Astrocyte of the spinal cord (primary cell): ENCODE measurements at places on chromosomes 7 and 10.
A peak's percentile ranks its signal among the peaks of the same experiment; 100 is the strongest.

GRCh38 chr10:71344993-71345480 lies 26.0 kb downstream of the SLC29A3 start:
- no peak for DNase-seq

GRCh38 chr7:55366461-55367070 lies 1.4 kb downstream of the LANCL2 start:
- peak; percentile 13 for DNase-seq

GRCh38 chr10:74748468-74749031 lies 77.8 kb upstream of the KAT6B start:
- DNase-seq, result no peak

DNA sequence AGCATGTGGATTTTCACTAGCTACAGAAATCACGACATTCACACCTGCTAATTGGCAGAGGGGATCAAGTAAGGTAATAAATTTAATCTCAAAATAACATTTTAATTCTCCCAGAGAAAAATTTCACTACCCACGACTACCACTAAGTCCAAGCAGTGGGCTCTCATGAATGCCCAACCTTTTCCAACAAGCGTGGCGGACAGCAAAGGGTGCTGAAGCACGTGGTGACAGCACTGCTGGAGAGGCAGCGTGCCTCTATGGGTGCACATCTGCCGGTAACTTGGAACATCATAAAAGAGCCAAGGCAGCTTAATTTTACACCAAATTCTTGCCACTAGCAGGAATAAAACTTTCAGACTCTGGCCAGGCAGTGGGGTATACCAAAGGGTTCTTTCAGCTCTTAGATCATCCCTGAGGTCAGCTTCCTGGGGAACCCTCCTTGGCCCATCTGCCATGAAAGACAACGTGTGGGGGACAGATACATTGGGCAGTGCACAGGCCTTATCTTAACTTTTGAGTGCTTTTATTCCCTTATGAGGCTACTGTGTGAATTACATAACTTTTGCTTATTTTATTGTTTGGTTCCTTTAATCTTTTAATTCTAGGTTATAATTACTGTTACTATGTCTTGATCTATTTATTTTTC lies 206.7 kb upstream of the KCTD7 start:
- no peak for DNase-seq

- DNase-seq, result no peak
Observed at GRCh38 chr10:108378779-108379178, 1214.3 kb upstream of the SORCS1 start.

DNA sequence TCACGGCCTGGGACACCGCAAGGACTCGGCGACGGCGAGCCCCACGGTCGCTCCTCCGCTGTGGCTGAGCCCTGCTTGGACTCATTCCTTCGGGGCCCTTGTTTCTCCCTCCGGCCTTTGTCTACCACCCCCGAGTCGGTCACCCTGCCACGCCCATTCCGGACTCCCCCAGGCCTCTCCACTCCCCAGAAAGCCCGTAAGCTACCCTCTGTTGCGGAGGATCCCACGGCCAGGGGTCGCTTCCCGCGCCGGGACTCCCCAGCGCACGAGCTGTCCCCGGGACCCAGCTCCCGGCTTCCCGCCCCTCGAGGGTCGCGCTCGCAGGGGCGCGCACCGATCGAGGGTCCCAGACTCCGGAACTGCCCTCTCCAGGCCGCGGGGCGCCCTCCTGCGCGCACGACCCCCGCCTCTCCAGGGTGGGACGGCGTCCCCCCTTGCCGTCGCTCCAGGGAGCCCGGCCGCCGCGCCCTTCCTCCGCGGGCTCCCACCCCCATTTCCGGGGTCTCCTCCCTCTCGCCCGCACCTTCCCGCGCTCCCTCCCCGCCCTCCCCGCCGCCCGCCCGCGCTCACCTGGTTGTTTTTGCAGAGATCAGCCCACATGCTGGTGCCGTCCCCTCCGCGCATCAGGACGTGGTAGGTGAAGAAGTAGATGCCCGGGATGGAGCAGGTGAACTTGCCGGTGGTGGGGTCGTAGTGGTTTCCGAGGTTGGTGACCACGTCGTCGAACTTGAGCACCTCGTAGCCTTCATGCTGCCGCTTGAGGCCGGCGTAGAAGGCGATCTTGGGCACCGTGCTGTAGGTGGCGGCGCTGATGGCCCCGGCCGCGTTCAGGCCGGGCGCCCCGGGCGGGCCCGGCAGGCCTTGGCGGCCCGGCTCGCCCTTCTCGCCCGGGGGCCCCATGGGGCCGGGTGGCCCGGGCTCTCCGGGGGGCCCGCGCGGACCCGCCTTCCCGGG lies 1.5 kb downstream of the C1QL3 start:
- no peak for DNase-seq
